Cardiac muscle cell (in vitro differentiated cells and primary cell): ENCODE measurements at places on chromosomes 6 and 20. TPM values are rescaled to one million over a fixed set of nuclear protein-coding genes. Genes with fewer than 3 reads are reported as not detected.

- no peak overlapping the region for H3K27ac ChIP-seq
- peak; percentile 38 for DNase-seq
- H3K4me3 ChIP-seq, result no peak overlapping the region
These were observed 687.7 kb upstream of the MARCKS start for GRCh38 chr6:113169484-113169883.

Gene ITCH
- polyA plus RNA-seq, result 14.3 and 17.6 TPM in 2 replicates

DNA sequence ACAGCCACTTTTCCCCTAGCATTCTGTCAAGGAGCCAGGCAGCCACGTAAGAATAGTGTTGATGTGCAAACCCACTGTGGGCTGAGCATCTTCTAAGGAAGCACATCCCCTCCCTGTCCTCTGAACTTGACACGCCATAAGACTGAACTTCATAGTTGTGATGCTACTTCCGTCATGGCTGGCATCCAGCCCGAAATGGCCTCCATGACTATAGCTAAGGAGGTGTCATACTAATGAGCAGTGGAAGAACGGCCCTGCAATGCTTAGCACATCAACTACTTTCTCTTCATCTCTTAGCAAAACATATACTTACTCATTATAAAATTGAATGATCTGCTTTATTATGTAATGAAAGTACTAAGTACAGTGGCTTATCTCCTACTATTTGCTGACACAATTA, 110.2 kb downstream of the GJA10 start:
- no peak overlapping the region for H3K27ac ChIP-seq
- no peaks in the 10 kb centered on the region for H3K27me3 ChIP-seq
- no peak for DNase-seq
- no peaks in the 10 kb centered on the region for H3K36me3 ChIP-seq
- no peak overlapping the region for H3K4me3 ChIP-seq

Gene RALGAPA2
- polyA plus RNA-seq, result 12.9 and 14.5 TPM in 2 replicates

- no peak overlapping the region for H3K4me3 ChIP-seq
- H3K27me3 ChIP-seq, result no peaks in the 10 kb centered on the region
- H3K4me1 ChIP-seq, result no peaks in the 10 kb centered on the region
- no peak for DNase-seq
These were observed 7.6 kb upstream of the EXOC2 start for GRCh38 chr6:700490-700889.

Gene C20orf202
- polyA plus RNA-seq, result 0.19 and 0.27 TPM in 2 replicates

GRCh38 chr6:161161889-161162624, 111.8 kb downstream of the AGPAT4 start:
- peaks cover 9% of the 10 kb centered on the region for H3K36me3 ChIP-seq
- H3K27me3 ChIP-seq, result no peaks in the 10 kb centered on the region
- peak; percentile 60 for DNase-seq
- no peak overlapping the region for H3K4me3 ChIP-seq

Gene SAMD10
- polyA plus RNA-seq, result 22.6 and 36.5 TPM in 2 replicates

GRCh38 chr20:23106271-23106851, 20.2 kb upstream of the CD93 start:
- H3K27me3 ChIP-seq, result no peaks in the 10 kb centered on the region
- H3K4me3 ChIP-seq, result no peak overlapping the region
- H3K4me1 ChIP-seq, result no peaks in the 10 kb centered on the region
- no peaks in the 10 kb centered on the region for H3K36me3 ChIP-seq
- H3K27ac ChIP-seq, result no peak overlapping the region
- DNase-seq, result no peak

Gene GHRH
- polyA plus RNA-seq, result 0.34 TPM in 1 of 2 replicates, not detected in the other

Gene LYRM4
- 38.3 and 57.3 TPM in 2 replicates for polyA plus RNA-seq

Gene APOBEC2
- 107 and 156 TPM in 2 replicates for polyA plus RNA-seq

Gene SYTL3
- polyA plus RNA-seq, result 11.4 and 15.9 TPM in 2 replicates

DNA sequence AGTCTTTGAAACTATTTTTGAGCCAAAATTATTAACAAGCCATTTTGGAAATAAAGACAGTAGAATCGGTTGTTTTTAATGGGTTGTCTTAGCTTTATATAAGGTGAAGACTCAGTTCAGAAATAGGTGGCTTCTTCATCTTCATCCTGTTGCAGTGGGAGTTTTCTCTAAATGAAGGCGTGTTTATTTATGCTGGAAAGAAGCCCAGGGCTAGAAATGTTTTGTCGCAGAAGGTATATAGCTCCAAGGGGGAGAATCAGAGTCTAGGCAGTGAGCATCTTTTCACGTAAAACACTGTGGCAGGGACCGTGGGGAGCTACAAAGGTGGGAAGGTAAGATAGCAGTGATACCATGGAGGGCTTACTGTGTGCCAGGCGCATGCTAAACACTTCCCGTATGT, 34.3 kb downstream of the FARS2 start:
- no peaks in the 10 kb centered on the region for H3K27me3 ChIP-seq
- no peaks in the 10 kb centered on the region for H3K36me3 ChIP-seq
- no peak overlapping the region for H3K27ac ChIP-seq
- no peak overlapping the region for H3K4me3 ChIP-seq
- H3K4me1 ChIP-seq, result peaks cover 24% of the 10 kb centered on the region

Gene PROKR2
- not detected in 2 replicates for polyA plus RNA-seq

DNA sequence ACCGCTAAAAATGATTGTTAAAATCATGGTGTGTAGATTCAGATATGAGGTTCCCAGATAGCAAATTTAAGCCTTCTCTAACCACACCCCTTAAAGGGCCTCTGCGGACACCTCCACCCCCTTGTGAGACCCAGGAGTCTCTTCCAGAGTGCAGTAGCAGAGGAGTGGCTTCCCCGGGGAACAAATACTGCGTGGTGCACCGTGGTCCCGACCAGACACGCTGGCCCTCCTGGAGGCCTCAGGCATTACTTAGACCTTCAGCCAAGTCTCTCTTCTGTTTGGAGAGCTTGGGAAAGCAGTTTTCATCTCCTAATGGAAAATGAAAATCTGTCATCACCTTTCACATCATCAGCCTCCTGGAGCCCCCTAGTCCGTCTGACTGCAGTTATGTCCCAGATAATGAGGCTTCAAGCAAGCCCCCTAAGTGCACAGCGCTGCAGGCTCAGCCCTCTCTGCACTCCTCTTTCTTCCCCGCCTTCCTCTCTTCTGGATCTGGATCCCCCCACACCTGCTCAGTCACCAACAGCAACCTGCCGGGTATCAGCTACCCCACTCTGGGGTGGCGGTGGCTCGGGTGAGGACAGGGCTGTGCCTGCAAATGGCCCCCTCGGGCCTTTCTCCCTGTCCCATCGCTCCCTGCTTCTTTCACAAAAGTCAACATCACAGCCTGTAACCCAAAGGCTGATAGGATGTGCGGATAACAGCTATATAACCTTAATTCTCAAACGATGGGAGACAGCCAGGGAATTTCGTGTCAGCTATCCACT, 58.8 kb upstream of the TAGAP start:
- H3K4me1 ChIP-seq, result peaks cover 3% of the 10 kb centered on the region
- no peak for DNase-seq
- H3K27me3 ChIP-seq, result no peaks in the 10 kb centered on the region

- DNase-seq, result no peak
- peak overlapping the region; percentile 70 for H3K27ac ChIP-seq
- H3K27me3 ChIP-seq, result no peaks in the 10 kb centered on the region
- peaks cover 17% of the 10 kb centered on the region for H3K4me1 ChIP-seq
These were observed 32.9 kb downstream of the COX4I2 start for GRCh38 chr20:31670371-31671228.

GRCh38 chr6:15339081-15339480, 93.2 kb downstream of the JARID2 start:
- no peak for DNase-seq
- no peak overlapping the region for H3K27ac ChIP-seq
- peaks cover 32% of the 10 kb centered on the region for H3K4me1 ChIP-seq
- H3K27me3 ChIP-seq, result no peaks in the 10 kb centered on the region
- no peak overlapping the region for H3K4me3 ChIP-seq

Gene MLN
- polyA plus RNA-seq, result 0.55 TPM in 1 of 2 replicates, not detected in the other

GRCh38 chr6:132768051-132768517, 10.4 kb upstream of the VNN2 start:
- peak; percentile 32 for DNase-seq
- H3K4me1 ChIP-seq, result no peaks in the 10 kb centered on the region
- H3K27me3 ChIP-seq, result no peaks in the 10 kb centered on the region
- no peak overlapping the region for H3K27ac ChIP-seq
- H3K36me3 ChIP-seq, result peaks cover 21% of the 10 kb centered on the region

- no peaks in the 10 kb centered on the region for H3K4me1 ChIP-seq
- H3K36me3 ChIP-seq, result no peaks in the 10 kb centered on the region
- no peak overlapping the region for H3K27ac ChIP-seq
- H3K4me3 ChIP-seq, result peak overlapping the region; percentile 32
These were observed 9.2 kb upstream of the TBX18 start for GRCh38 chr6:84773431-84774156.

GRCh38 chr6:53756396-53756795, 38.4 kb upstream of the LRRC1 start:
- no peaks in the 10 kb centered on the region for H3K36me3 ChIP-seq
- no peak for DNase-seq
- H3K4me3 ChIP-seq, result no peak overlapping the region
- no peaks in the 10 kb centered on the region for H3K27me3 ChIP-seq
- H3K27ac ChIP-seq, result no peak overlapping the region

DNA sequence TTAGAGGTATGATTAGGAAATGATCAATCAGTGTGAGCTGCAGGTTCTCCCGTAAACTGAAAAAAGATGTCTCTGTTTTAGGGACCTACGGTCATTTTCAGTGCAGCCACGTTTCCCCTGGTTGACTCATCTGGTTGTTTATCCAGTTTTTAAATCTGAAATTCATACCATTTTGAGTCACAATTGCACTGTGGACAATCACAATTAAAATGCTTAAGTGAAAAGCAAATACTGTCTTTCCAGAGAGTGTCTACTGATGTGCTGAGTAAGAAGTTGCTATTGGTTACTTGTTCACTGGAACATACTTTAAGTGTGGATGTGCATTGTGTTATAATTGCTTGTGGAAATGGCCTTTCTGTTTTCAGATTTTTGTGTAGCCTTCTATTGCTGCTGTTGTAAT, 305.1 kb upstream of the SASH1 start:
- H3K4me3 ChIP-seq, result no peak overlapping the region
- no peaks in the 10 kb centered on the region for H3K27me3 ChIP-seq
- no peak for DNase-seq
- no peaks in the 10 kb centered on the region for H3K4me1 ChIP-seq

DNA sequence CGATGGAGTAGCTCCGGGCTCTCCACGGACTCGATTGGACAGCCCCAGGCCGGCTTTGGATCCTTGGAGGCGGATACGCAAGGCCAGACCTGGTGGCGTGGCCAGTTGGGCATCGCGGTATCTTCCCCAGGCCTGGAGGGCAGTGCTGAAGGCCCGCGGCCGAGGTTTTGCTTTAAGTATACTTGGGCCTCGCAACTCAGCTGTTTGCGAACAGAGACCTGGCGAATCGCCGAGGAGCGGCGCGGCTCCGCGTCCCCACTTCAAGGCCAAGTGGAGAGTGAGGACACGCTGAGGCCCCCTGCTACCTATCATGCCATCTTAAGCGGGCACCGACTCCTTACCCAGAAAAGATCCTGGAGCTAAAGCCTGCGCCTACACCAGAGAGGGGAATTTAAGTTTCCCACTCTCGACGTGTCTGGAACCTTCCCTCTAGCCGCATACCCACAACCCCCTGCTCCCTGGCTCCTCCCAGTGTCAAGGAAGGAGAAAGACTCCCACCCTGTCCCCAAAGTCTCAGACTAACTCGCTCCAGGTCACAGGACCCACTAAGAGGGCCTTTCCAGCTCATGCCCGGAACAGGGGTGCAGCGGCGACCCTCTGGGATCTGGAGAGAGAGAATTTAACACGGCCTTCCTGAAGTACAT, 4.1 kb downstream of the LINC00237 start:
- H3K27ac ChIP-seq, result no peak overlapping the region
- H3K4me3 ChIP-seq, result peak overlapping the region; percentile 10
- DNase-seq, result no peak
- H3K27me3 ChIP-seq, result peaks cover 100% of the 10 kb centered on the region
- no peaks in the 10 kb centered on the region for H3K36me3 ChIP-seq
- H3K4me1 ChIP-seq, result peaks cover 8% of the 10 kb centered on the region

Gene TNF
- 0.14 TPM in 1 of 2 replicates, not detected in the other for polyA plus RNA-seq

DNA sequence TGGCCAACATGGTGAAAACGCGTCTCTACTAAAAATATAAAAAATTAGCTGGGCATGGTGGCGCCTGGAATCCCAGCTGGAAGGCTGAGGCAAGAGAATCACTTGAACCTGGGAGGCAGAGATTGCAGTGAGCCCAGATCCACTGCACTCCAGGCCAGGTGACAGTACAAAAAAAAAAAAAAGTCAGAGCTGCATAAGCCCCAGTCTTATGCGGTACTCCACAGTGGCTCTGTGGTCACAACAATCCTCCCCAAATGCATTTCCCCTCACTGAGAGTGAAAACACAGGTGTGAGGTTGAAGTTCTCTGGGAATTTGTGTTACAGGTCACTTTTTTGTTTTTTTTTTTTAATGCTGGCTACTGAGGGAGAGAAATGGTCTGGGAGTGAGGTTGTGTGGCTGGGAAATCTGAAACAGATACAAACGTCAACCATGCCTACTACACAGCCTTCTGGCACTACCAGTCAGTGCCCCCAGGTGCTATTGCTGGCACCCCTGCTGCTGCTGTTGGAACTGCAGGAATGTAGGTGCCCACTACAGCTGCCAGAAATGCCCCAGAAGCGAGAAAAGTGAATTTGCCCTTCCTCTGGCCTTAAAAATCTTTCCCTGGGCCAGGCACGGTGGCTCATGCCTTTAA, 5.7 kb downstream of the MRPS26 start:
- H3K27ac ChIP-seq, result no peak overlapping the region
- no peaks in the 10 kb centered on the region for H3K4me1 ChIP-seq
- no peaks in the 10 kb centered on the region for H3K27me3 ChIP-seq
- no peak for DNase-seq
- no peak overlapping the region for H3K4me3 ChIP-seq
- H3K36me3 ChIP-seq, result peaks cover 11% of the 10 kb centered on the region

Gene RBPJL
- not detected in 2 replicates for polyA plus RNA-seq

- no peaks in the 10 kb centered on the region for H3K27me3 ChIP-seq
- peak; percentile 35 for DNase-seq
- peak overlapping the region; percentile 24 for H3K27ac ChIP-seq
- H3K4me3 ChIP-seq, result no peak overlapping the region
These were observed 305.8 kb upstream of the RSPO3 start for GRCh38 chr6:126812651-126813050.

- H3K4me1 ChIP-seq, result peaks cover 42% of the 10 kb centered on the region
- H3K27me3 ChIP-seq, result no peaks in the 10 kb centered on the region
- no peak for DNase-seq
- no peaks in the 10 kb centered on the region for H3K36me3 ChIP-seq
- H3K27ac ChIP-seq, result peak overlapping the region; percentile 93
- no peak overlapping the region for H3K4me3 ChIP-seq
These were observed 54.4 kb downstream of the TGM2 start for GRCh38 chr20:38110525-38111178.

- H3K36me3 ChIP-seq, result no peaks in the 10 kb centered on the region
- no peaks in the 10 kb centered on the region for H3K27me3 ChIP-seq
- H3K27ac ChIP-seq, result no peak overlapping the region
- no peak for DNase-seq
- H3K4me1 ChIP-seq, result peaks cover 5% of the 10 kb centered on the region
- H3K4me3 ChIP-seq, result no peak overlapping the region
These were observed 198.2 kb upstream of the PLCB4 start for GRCh38 chr20:8870652-8871051.
